ENCODE measurements at places on chromosomes 5 and 9. TPM values are rescaled to one million over a fixed set of nuclear protein-coding genes. Genes with fewer than 3 reads are reported as not detected.
A peak's percentile ranks its signal among the peaks of the same experiment; 100 is the strongest.

GRCh38 chr5:151030056-151030336 is 9.6 kb downstream of the GPX3 start:
- no peak overlapping the region for H3K27ac ChIP-seq
- no peaks in the 10 kb centered on the region for H3K4me1 ChIP-seq
- H3K27me3 ChIP-seq = no peaks in the 10 kb centered on the region
- H3K4me3 ChIP-seq = no peak overlapping the region
- peaks cover 38% of the 10 kb centered on the region for H3K36me3 ChIP-seq
- no peak for DNase-seq

DNA sequence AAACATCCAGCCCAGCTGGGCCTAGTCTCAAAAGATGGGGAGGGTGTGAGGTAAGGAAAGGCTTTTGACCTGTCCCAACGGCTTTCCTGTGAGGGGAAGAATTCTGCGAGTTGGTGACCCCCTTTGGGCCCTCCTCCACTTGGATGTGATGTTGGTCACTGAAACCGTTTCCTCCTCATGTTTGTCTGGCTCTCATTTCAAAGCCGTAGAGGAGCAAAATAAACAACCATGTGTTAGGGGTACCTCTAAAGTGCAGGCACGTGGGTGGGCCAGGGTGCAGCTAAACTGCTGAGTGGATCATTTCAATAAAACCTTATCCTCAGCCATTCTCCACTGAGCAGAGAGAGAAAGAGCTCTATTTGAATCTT is 84.3 kb upstream of the MELK start:
- H3K36me3 ChIP-seq = no peaks in the 10 kb centered on the region

DNA sequence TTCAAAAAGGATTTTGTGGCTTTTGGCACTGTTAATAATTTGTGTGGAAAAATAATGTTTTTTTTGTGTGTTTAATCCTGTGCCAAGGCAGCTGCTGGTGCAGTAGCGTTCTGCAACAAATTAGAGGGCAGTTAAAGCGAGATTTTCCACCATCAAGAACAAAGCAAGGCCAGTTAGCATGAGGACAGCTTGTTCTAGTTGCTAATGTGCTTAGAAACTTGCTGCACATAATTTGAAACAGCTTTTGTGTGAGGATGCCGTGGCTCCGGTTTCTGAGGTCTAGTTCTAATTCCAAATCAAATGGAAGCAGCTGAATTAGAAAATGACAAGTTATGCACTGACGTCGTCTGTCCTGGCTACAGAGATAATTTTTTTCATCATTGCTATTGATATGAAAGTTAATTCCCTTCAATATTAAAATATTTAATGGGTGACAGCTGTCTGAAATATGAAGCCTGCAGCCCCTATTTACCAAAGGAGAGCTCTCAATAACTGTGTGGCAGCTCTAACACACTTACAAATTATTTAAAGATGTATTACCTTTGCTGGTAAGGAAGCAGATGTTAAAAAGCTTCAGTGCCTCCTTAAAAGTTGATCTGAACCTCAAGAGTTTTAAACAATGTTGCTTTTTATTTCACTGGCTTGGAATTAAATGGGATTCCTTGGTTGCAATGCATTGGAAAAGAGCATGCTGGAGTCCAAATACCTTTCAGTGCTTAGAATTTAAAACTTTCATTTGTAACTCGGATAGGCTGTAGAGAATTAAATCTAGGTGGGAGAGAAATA is 128.6 kb downstream of the SPATA31D1 start:
- H3K36me3 ChIP-seq = no peaks in the 10 kb centered on the region
- H3K27me3 ChIP-seq = no peaks in the 10 kb centered on the region
- H3K4me3 ChIP-seq = no peak overlapping the region
- H3K27ac ChIP-seq = peak overlapping the region; percentile 70
- no peak for DNase-seq
- peaks cover 26% of the 10 kb centered on the region for H3K4me1 ChIP-seq

DNA sequence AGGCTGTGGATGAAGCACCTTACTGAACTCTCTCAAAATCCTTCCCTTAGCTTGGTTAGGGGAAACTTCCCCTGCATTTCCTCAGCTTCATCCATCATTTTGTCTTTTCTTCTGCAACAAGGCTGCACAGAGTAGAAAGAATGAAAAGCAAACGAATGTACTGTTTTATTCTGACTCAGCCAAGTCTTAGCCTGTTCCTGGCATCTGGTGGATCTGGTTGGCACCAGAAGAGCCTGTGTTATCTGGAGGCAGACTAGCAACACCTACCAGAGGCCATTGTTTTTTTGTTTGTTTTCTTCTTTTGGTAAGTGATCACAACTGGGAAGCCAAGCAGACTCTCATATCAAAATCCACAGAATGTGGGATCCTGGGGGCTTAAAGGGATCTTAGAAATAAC is 200.7 kb downstream of the FANCC start:
- H3K4me1 ChIP-seq = peaks cover 21% of the 10 kb centered on the region
- no peak for DNase-seq
- H3K27me3 ChIP-seq = no peaks in the 10 kb centered on the region
- H3K4me3 ChIP-seq = no peak overlapping the region
- H3K27ac ChIP-seq = no peak overlapping the region

The WHRN gene
- total RNA-seq = 28.2 TPM

GRCh38 chr9:503326-503725 is 288.7 kb downstream of the DOCK8 start:
- peaks cover 7% of the 10 kb centered on the region for H3K36me3 ChIP-seq
- peaks cover 21% of the 10 kb centered on the region for H3K4me1 ChIP-seq
- peaks cover 12% of the 10 kb centered on the region for H3K27me3 ChIP-seq

Data from mesothelial cell of epicardium (in vitro differentiated cells).